MCF 10A (cell line): ENCODE measurements at places on chromosomes 6 and 20.

- DNase-seq, result no peak
Observed at GRCh38 chr6:53086302-53086701, 21.1 kb downstream of the FBXO9 start.

DNA sequence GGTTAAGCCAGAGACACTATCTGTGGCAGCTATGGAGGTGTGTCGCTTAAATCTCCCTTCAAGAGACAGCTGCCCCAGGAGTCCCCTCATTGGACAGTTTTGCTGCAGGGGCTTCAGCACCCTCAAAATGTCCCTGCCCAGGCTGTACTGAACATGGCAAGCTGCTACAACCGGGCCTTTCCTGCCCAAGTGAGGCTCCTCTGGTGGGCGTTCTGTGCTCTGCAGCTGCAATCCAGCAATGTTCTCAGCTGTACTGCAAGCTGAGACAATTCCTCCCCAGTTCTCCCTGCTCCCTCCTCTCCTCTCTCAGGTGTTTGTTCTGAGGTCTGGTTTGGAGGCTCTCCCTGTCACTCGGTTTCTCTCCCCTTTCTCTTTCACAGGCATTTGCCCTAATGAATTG is 190.8 kb upstream of the LAMP5 start:
- DNase-seq, result no peak

- DNase-seq, result peak; percentile 43
Observed at GRCh38 chr6:143536461-143536865, 24.9 kb upstream of the FUCA2 start.

DNA sequence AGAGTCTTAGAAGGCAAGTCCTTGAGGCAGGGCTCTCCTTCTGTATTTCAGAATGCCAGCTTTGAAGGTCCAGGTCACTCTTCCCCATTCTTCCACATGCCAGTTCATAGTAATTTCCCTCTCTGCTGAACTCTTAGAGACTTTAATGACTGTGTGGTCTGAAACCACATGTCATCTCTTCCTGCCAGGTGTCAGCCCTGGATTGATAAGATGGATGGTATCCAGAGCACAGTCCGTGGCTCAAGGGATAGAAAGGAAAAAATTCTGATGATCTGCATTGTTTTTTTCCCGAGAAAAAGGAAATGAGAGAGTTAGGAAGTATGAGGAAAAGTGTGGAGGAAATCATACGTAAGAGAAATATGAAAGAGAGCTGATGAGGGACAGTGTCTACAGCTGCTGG is 250.9 kb downstream of the TPBG start:
- no peak for DNase-seq

- DNase-seq, result peak; percentile 56
Observed at GRCh38 chr6:77038807-77039206, 424.5 kb downstream of the HTR1B start.

- peak; percentile 81 for DNase-seq
Observed at GRCh38 chr20:45969712-45970634, 2.0 kb downstream of the ZNF335 start.

- DNase-seq, result peak; percentile 54
Observed at GRCh38 chr6:156777577-156778453, 637 bp downstream of the ARID1B start.

- no peak for DNase-seq
Observed at GRCh38 chr6:140180306-140180705, 805.9 kb upstream of the CITED2 start.

DNA sequence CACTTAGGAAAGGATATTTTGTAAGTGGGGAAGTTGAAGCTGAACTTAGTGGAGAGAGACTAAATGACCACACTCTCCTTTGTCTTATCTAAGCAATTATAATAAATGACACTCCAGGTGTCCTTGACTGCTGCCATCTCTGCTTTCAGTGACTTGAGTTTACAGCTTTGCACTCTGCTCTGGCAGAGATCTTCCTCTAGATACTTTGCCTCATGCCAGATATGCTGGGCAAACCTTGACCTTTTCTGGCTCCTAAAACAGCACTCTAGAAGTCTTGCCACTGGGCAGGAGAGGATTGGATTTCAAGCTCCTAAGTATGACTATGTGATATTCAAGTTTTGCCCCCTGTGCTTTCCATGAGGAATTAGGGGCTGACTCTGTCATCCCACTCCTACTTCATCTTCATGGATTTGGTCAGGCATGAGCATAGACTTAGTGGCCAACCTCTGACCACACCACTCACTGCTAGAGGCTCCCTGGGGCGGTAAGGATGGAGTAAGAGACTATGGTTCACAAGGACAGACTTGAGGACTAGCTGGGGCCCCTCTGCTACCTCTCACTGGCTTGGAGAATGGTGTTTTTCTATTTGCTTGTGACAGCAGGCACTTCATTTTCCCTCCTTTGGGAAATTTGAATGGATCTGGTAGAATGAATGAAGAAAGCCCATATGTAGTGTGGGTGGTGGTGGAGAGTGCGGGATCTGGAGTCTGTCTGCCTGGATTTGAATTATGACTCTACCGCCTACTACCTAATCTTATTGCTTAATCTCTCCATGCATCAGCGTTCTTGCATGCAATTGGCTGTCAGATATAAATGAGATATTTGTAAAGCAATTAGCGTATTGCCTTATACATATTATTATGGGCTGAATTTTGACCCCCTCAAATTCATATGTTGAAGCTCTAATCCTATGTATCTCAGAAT is 191.4 kb downstream of the REV3L start:
- DNase-seq, result no peak

DNA sequence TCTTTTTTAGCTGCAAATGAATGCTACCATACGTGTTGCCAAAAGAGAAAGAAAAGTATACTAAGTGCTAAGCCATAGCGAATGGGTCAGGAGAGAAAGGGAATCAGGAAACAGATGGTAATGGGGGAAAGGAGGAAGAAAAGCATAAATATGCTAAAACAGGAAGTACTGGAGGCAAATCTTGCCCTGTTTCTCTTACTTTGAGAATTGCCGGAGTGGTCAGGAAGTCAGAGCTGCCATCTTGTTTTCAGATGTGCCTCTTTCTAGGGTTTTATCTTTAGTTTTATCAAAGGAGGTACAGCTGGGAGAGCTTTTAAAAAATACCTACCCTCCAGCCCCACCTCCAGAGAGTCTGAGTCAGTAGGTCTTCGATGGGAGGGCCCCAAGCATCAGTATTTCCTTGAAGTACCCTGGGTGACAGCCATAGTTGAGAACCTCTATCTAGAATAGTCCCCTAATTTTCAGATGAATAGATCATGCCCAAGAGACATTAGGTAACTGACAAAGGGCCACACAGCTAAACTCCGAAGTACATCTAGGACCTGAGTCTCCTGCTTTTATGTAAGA is 193.3 kb downstream of the CLIC5 start:
- no peak for DNase-seq

DNA sequence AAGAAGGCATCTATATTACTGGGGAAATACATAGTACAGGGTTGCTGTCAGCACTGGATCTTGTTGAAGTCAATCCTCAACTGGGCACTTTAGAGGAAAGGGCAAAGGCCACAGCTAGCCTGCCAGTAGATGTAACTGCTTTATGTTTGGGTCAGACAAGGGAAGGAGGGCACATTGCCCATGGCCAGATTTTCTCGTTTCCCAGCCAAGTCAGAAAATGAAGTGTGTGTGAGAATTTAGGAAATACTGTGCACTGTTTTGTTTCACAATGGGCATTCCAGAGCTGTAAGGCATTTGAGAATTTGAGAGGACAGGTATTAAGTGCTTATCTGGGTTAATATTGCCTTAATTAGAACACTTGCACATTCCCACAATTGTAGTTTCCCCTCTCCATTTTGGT is 183.9 kb upstream of the MCHR2 start:
- DNase-seq, result peak; percentile 38

DNA sequence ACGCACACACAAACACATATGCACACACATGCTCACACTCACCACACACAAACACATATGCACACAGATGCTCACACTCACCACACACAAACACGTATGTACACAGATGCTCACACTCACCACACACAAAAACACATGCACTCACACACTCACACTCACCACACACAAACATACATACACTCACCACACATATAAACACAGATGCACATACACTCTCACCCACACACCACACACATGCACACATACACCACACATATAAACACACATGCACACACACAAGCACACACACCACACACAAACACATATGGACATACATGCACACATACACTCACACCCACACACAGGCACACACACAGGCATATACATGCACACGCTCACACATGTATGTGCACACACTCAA is 112.3 kb downstream of the ERMARD start:
- DNase-seq, result no peak

DNA sequence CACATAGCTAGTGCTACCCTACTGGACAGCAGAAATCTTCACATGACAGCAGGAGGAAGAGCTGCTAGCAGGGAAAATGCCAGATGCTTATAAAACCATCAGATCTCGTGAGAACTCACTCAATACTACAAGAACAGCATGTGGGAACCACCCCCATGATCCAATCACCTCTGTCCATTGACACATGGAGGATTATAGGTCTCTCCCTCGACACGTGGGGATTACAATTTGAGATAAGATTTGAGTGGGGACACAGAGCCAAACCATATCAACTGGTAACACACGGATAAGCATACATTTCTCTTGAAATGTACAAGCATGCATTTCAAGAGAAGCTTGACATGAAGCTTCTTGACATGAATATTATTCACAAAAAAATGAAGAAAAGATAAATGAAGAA is 64.1 kb downstream of the MMS22L start:
- DNase-seq, result no peak

- peak; percentile 61 for DNase-seq
Observed at GRCh38 chr6:134235937-134236751, 81.8 kb downstream of the SGK1 start.

DNA sequence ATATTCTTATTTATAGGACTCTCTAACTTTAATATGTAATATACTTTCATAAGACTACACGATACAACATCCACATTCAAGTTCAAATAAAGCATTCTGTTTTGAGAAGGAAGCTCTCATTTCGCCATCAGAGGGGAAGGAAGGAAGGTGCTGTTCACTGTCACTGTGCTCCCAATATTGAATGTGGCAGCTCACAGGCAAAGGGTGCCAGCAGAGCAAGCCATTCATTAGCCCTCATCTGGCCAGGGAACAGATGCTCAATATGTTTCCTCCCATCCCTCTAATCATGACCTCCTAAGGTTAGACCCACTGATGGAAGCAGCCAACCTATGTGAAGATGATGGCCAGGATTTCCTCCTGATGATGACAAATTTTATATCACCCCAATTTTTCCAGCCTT is 154.4 kb downstream of the DST start:
- no peak for DNase-seq
